ENCODE measurements at places on chromosomes 7 and 10. TPM values are rescaled to one million over a fixed set of nuclear protein-coding genes. Genes with fewer than 3 reads are reported as not detected.

ASB10 gene
- not detected for total RNA-seq

CALML3 gene
- total RNA-seq = not detected

DNA sequence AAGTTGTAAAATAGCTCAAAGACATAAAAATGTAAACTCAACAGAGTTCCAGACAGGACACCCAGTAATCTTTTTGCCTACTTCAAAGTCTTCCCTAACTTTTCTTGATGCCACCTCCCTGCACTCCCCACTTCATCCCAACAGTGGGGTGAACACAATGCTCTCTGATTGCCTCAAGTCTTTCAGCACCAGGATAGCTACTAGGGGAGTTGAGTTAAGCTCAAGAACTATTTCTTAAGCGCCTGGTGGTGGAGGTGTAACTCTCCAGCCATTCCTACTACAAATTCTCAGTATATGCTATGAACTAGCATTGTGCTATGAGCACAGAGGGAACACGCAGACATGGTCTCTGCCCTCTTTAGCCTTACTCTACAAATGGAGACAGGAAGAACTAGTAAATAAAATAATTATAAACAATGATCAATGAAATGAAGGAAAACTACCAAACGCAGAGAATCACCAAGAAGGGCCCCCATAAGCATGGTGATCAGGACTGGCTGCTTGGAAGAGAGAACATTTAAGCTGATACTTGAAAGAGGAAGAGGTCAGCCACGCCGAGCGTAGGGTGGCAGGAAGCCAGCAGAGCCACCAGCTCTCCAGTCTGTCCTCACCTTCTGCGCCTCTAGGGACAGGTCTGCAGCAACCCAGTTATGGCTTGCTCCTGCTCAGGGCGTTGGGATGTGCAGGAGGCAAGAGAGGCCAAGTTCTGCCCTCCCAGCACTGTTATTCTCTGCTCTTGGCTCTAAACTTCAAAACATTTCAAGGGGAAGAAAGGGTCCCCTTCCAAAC lies 16.7 kb upstream of the FRA10AC1 start:
- peaks cover 17% of the 10 kb centered on the region for H3K4me1 ChIP-seq
- no peak for DNase-seq
- H3K27ac ChIP-seq = no peak overlapping the region
- H3K27me3 ChIP-seq = peaks cover 19% of the 10 kb centered on the region
- no peaks in the 10 kb centered on the region for H3K36me3 ChIP-seq

SEMA3C gene
- total RNA-seq = 0.11 TPM

DNA sequence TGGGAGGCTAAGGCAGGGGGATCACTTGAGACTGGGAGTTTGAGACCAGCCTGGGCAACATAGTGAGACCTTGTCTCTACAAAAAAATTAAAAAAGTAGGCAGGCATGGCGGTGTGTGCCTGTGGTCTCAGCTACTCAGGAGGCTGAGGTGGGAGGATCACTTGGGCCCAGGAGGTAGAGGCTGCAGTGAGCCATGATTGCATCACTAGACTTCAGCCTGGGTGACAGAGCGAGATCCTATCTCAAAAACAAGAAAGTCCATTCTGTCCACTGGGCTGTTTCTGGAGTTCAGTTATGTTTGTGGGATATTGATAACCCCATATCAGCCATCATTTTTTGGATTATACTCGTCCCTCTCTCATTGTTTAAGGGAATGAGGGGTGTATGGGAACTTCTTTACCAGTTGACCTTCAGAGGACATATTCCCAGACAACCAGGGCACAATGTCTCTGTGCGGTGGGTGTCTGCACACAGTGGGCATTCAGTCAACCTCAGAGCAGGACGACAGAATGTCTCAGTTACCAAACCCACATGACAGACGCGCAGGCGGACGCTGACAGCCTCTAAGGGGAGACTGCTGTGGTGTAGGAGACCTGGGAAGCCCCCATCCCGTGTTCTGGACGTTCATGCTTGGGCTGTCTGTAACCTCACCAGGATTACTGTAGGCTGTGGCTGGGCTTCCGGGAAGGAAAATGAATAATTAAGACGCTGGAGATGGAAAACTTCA lies 69.4 kb downstream of the CARD11 start:
- H3K27me3 ChIP-seq = no peaks in the 10 kb centered on the region
- peaks cover 18% of the 10 kb centered on the region for H3K36me3 ChIP-seq
- peaks cover 42% of the 10 kb centered on the region for H3K4me1 ChIP-seq
- peak; percentile 24 for DNase-seq
- peak overlapping the region; percentile 49 for H3K27ac ChIP-seq

- no peaks in the 10 kb centered on the region for H3K27me3 ChIP-seq
- H3K27ac ChIP-seq = no peak overlapping the region
- no peak for DNase-seq
- H3K36me3 ChIP-seq = peaks cover 34% of the 10 kb centered on the region
- no peak overlapping the region for H3K4me3 ChIP-seq
Measured at GRCh38 chr10:48414778-48415177, 108.3 kb downstream of the MAPK8 start.

GTF2IRD1 gene
- total RNA-seq = 0.34 TPM

DNA sequence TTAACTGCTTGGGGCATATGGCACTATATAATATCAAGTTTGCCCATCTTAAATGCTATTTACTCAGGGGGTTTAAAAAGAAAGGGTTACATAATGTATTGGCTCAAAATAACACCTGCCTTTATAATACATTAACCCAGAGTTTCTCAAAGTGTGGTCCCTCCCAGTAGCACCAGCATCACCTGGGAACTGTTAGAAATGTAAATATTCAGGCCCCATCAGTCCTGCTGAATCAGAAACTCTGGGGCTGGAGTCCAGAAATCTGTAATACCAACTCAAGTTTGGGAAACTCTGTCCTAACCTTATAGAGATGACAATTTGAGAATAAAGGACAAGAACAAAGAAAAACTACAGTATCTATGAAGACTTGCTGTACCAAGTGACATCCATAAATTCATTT lies 270.7 kb downstream of the PARD3 start:
- no peaks in the 10 kb centered on the region for H3K4me1 ChIP-seq
- no peak for DNase-seq
- peaks cover 4% of the 10 kb centered on the region for H3K27me3 ChIP-seq
- no peak overlapping the region for H3K27ac ChIP-seq
- H3K36me3 ChIP-seq = no peaks in the 10 kb centered on the region

DNA sequence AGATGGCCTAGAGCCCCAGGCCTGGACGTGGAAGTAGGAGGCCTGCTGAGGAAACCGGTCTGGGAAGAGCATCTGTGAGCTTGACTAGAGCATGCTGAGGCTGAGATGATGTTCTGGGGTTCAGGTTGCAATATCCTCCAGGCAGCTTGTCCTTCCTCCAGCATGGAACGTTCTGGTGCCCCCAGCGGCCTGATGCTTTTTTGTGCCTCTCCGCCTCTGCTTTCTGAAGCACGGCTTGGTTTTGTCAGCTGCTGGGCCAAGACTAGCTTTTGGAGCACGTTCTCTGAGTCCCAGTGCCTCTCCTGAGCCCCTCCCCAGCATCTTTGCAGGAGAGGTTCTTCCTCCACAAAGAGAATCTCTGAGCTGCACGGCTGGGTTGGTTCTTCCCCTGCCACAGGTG lies 682.0 kb upstream of the FOXK1 start:
- no peak for DNase-seq
- H3K27me3 ChIP-seq = peaks cover 5% of the 10 kb centered on the region
- no peaks in the 10 kb centered on the region for H3K36me3 ChIP-seq
- H3K27ac ChIP-seq = no peak overlapping the region

DNA sequence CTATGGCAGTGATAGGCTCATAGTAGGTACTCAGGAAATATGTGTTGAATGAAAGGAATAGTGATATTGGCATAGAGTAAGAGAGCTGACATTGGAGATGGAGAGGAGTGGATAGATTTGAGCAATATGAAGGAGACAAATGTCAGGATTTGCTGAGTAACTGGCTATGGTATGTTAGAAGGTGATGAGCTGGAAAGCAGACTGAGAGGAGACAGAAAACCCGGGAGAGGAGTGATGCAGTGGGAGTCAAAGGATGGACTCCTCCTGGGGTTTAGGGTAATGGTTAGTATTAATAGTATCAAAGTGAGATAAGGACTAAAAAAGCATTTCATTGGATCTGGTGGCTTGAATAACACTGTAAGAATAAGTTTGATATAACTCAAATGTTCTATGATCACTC lies 64.8 kb downstream of the CD36 start:
- no peaks in the 10 kb centered on the region for H3K4me1 ChIP-seq
- no peaks in the 10 kb centered on the region for H3K27me3 ChIP-seq
- H3K27ac ChIP-seq = no peak overlapping the region

DNA sequence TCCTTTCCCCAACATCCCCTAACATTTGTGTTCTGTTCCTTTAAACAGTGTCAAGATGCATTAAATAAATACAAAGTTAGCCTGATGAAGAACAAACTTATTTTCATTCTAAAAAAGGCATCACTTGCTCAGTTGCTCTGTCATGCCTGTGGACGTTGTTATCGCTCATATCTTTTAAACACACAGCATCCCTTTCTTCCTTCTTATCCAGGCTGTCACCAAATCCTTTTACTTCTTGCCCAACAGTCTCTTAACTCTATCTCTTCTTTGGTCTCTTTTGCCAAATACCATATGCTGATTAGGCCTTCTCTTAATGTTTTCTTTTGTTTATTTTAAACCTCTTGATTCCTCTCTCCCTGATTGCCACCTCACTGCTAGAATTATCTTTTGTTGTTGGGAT lies 43.9 kb downstream of the DKK1 start:
- no peak overlapping the region for H3K27ac ChIP-seq
- H3K36me3 ChIP-seq = no peaks in the 10 kb centered on the region
- DNase-seq = no peak

GRCh38 chr7:41185851-41186250 lies 517.0 kb downstream of the INHBA start:
- H3K27me3 ChIP-seq = no peaks in the 10 kb centered on the region
- no peaks in the 10 kb centered on the region for H3K4me1 ChIP-seq
- H3K4me3 ChIP-seq = no peak overlapping the region
- DNase-seq = no peak

DNA sequence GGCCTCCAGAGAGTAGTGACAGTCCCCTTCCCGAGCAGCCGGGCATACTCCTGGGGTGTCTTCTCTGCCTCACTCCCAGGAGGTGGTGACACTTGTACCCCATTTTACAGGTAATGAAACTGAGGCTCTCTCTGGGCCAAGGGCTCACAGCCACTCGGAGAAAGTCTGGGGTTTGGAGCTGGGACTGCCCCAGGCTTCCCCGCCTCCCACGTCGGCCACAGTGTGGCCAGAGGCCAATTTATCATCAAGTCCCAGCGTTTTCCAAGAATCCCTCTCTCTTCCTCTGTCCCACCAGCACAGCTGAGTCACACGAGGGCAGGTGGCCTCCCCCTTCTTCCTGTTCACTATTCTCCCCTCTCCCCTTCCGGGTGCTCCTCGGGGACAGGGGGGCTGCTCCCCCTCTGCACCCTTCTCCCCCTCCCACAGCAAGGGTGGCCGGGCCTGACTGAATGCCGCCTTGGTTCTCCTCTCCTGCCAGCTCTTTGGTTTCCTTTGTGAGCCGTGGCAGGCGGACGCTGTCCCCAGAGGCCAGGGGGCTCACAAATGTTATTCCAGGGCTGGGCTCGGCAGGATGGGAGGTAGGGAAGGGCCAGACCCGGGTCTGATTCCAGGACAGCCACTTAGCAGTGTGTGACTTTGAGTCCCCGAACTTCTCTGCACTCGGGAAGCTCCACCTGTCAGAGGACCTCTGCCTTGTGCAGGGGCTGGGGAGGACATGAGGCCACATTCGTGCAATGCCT lies 17.7 kb downstream of the CLIP2 start:
- H3K4me1 ChIP-seq = peaks cover 24% of the 10 kb centered on the region
- peak overlapping the region; percentile 51 for H3K4me3 ChIP-seq
- peak overlapping the region; percentile 64 for H3K27ac ChIP-seq
- no peaks in the 10 kb centered on the region for H3K36me3 ChIP-seq
- H3K27me3 ChIP-seq = peaks cover 9% of the 10 kb centered on the region

DNA sequence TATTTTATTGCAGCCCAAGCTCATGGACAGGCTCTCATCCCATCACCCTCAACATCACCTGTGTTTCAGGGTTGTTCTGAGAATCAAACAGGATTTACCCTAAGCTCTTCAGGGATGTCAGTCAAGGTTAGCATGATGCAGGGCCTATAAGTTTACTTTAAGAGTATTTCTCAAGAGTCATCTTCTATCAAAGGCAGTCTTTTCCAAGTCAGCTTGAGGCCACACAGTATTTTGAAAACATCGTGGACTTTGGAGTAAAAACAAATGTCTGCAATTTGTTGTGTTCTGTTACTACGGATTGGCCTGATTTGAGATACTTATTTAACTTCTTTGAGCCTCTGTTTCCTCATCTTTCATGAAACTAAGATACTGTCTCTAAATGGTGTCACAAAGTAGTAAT lies 42.0 kb upstream of the NRP1 start:
- no peaks in the 10 kb centered on the region for H3K4me1 ChIP-seq
- no peak overlapping the region for H3K4me3 ChIP-seq

ANKRD1 gene
- total RNA-seq = not detected

C10orf143 gene
- total RNA-seq = 6.0 TPM

GRCh38 chr10:19221216-19221615 lies 172.6 kb downstream of the MALRD1 start:
- H3K4me3 ChIP-seq = no peak overlapping the region
- no peak overlapping the region for H3K27ac ChIP-seq
- no peak for DNase-seq
- H3K27me3 ChIP-seq = no peaks in the 10 kb centered on the region
- no peaks in the 10 kb centered on the region for H3K4me1 ChIP-seq

DNA sequence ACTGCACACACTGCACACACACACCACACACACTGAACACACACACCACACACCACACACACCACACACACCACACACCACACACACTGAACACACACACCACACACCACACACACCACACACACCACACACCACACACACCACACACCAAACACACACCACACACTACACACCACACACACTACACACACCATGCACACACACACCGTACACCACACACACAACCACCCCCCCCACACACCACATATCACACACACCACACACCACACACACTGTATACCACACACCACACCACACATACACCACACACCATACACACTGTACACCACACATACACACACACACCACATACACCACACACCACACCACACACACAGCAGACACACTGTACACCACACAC lies 59.5 kb downstream of the FAM204A start:
- H3K27ac ChIP-seq = no peak overlapping the region
- peaks cover 27% of the 10 kb centered on the region for H3K27me3 ChIP-seq
- no peaks in the 10 kb centered on the region for H3K4me1 ChIP-seq
- H3K4me3 ChIP-seq = no peak overlapping the region
- H3K36me3 ChIP-seq = no peaks in the 10 kb centered on the region

OR2A5 gene
- total RNA-seq = not detected

DNA sequence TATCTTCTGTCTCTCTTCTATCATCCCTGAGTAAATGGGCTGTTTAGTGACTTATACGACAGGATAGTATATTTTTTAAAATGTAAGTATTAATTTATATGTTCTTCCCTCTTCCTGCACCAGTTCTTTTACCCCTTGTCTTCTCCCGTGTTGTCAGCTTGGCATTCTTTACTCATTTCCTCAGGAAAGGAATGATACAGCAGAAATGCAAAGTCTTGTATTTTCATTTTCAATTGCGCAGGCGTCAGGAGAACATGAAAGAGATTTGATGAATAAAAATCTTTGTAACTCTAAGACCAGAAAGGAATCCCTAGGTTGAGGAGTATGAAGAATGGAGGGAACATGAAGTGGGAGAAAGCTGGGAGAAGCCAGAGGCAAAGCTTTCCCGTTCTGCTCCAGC lies 18.8 kb upstream of the VPS41 start:
- DNase-seq = no peak
- no peak overlapping the region for H3K27ac ChIP-seq
- no peaks in the 10 kb centered on the region for H3K36me3 ChIP-seq
- H3K27me3 ChIP-seq = peaks cover 3% of the 10 kb centered on the region
